ENCODE measurements at places on chromosomes 6 and 20. TPM values are rescaled to one million over a fixed set of nuclear protein-coding genes. Genes with fewer than 3 reads are reported as not detected.

The FAM83C gene
- 0.10 TPM for total RNA-seq

The SMIM26 gene
- total RNA-seq, result 76.8 TPM

The ZBTB22 gene
- total RNA-seq, result 7.1 TPM

The COL9A1 gene
- 4.8 TPM for total RNA-seq

DNA sequence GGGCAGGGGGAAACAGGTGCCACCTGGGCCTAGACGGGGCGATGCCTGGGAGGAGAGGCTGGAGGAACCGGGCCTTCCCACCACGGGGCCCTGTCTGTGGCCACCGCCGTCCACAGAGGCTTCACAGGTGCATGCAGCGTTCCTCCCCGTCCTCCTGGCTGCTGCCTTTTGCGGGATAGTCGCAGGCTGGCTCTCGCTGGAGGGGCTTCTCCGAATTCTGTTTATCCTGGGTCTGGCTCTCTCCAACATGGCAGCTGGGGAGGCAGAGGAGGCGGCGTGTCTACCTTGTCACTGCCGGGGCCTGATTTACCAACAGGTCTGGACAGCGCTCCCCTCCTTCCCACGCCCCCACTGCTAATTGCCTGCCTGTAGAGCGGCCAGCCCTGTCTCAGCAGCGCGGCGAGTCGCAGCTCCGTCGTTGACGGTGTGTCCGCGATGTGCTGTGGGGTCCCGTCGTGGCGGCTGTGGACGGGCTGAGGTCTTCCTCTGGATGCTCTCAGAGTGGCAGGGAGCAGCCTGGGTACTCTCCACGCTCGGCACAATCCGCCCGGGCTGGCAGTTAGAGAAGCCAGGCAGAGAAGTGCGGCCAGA lies 262.9 kb downstream of the TAF4 start:
- no peaks in the 10 kb centered on the region for H3K4me1 ChIP-seq
- no peak overlapping the region for H3K27ac ChIP-seq
- H3K4me3 ChIP-seq, result no peak overlapping the region

- H3K4me1 ChIP-seq, result 0 out of 2 replicates have a peak, but pooled peaks cover 6% of the 10 kb centered on the region
- H3K4me3 ChIP-seq, result peak overlapping the region; percentile 68
- no peak overlapping the region for H3K27ac ChIP-seq
- peaks cover 20% of the 10 kb centered on the region for H3K27me3 ChIP-seq
- peak; percentile 26 for DNase-seq
- H3K36me3 ChIP-seq, result no peaks in the 10 kb centered on the region
Observed at GRCh38 chr6:144064402-144065212, 30.8 kb downstream of the SF3B5 start.

DNA sequence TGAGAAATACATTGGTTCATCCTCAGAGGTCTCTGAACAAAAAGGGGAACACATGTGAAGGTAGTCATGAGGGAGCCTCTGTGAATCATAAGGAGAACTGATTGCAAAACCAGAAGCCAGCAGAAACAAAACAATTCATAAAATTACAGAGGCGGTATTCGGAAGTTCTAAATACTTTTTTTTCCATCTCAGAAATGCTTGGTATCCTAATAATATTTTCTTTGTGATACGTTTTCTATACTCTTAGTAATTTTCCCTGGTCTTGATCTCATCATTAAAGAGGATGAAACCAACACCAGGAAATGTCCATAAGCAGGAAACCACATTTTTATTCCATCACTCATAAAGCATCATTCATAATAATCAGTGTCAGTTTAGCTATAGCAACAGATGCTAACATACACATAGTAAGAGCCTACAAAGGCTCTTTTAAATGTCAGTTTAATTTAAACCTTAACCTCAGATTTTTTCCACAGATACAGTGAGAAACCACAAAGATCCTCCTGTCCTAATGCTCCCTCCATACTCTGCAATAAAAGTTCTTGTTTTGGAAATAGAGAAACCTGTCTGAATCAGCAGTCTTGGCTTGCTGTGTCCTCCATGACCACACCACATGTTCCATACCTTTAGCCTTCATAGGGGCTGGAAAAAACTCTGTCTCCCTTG lies 29.2 kb downstream of the SGK1 start:
- H3K4me3 ChIP-seq, result no peak overlapping the region
- DNase-seq, result peak; percentile 6
- H3K27ac ChIP-seq, result no peak overlapping the region
- no peaks in the 10 kb centered on the region for H3K36me3 ChIP-seq
- no peaks in the 10 kb centered on the region for H3K27me3 ChIP-seq

GRCh38 chr6:108633436-108633835 lies 72.7 kb downstream of the FOXO3 start:
- no peaks in the 10 kb centered on the region for H3K4me1 ChIP-seq
- no peak overlapping the region for H3K4me3 ChIP-seq
- no peak for DNase-seq

GRCh38 chr6:37704923-37705238 lies 7.2 kb upstream of the MDGA1 start:
- no peak for DNase-seq
- H3K4me1 ChIP-seq, result 0 out of 2 replicates have a peak, but pooled peaks cover 3% of the 10 kb centered on the region
- no peaks in the 10 kb centered on the region for H3K36me3 ChIP-seq
- no peak overlapping the region for H3K27ac ChIP-seq
- H3K27me3 ChIP-seq, result no peaks in the 10 kb centered on the region
- H3K4me3 ChIP-seq, result peak overlapping the region; percentile 7

GRCh38 chr20:1835186-1836035 lies 59.8 kb upstream of the SIRPA start:
- H3K36me3 ChIP-seq, result no peaks in the 10 kb centered on the region
- no peak overlapping the region for H3K27ac ChIP-seq
- H3K4me1 ChIP-seq, result peaks cover 17% of the 10 kb centered on the region
- H3K27me3 ChIP-seq, result peaks cover 9% of the 10 kb centered on the region
- H3K4me3 ChIP-seq, result no peak overlapping the region

Data from SJCRH30 (cell line).